ENCODE measurements at places on chromosomes 11 and 22.

- no peak for DNase-seq
Measured at GRCh38 chr11:10511181-10511621, 29.8 kb downstream of the RNF141 start.

- DNase-seq = no peak
Measured at GRCh38 chr11:70480711-70481110, 82.4 kb downstream of the CTTN start.

GRCh38 chr11:116729501-116730240 is 43.1 kb downstream of the BUD13 start:
- DNase-seq = no peak

DNA sequence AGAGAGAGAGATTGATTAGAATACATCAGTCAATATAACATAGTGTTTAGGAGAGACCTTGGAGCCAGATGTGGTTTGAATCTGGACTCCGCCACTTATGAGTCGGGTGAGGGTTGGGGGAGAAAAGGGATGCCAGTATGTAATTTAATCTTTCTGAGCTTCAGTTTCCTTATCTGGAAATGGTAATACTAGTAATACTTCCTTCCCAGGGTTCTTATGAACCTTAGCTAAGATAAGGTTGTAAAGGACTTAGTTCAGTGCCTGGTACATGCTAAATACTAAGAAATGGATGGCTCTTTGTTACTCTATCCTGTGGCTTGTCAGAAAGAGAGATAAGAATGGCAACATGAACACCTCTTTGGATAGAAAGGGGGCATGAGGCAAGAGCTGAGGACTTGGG is 226.1 kb upstream of the NARS2 start:
- no peak for DNase-seq

- no peak for DNase-seq
Measured at GRCh38 chr11:70210530-70210929, 7.4 kb downstream of the FADD start.
